ENCODE measurements at places on chromosomes 12 and 14.
A peak's percentile ranks its signal among the peaks of the same experiment; 100 is the strongest.

DNA sequence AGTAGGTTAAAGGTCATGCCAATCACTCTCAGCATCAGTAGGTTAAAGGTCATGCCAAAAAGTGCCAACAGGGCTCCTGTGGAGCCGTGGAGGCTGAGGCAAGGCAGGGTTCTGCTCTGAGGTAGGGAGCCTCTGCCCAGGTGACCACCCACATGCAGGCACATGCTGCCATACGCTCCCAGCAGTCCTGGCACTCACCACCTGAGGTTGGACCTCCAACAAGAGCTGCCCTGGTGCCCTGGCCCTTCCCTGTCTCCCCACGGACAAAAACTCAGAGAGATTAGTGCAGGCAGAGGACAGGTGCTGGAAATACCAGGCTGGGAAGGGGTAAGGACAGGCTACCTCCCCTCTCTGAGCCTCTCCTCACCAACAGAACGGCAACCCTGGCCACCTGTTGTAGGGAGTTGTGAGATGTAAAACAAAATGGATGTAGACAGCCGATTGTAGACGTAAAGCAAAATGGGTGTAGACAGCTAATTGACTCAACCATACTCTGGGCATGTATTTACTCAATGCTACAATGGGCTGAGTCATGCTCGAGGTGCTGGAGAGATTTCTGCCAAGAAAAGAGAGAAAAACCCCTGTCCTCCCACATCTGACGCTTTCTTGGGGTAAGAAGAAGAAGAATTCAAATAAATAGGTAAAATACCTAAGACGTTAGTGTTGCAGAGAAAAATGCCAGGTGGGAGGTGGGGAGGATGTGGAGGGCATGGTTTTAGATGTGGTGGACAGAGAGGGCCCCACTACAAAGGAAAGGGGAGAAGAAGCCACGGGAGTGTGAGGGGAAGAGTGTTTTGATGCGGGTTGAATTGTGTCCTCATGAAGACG lies 32.4 kb downstream of the LTBP2 start:
- no peak for DNase-seq

GRCh38 chr12:105444653-105445102 lies 114.2 kb downstream of the C12orf75 start:
- no peak for DNase-seq

DNA sequence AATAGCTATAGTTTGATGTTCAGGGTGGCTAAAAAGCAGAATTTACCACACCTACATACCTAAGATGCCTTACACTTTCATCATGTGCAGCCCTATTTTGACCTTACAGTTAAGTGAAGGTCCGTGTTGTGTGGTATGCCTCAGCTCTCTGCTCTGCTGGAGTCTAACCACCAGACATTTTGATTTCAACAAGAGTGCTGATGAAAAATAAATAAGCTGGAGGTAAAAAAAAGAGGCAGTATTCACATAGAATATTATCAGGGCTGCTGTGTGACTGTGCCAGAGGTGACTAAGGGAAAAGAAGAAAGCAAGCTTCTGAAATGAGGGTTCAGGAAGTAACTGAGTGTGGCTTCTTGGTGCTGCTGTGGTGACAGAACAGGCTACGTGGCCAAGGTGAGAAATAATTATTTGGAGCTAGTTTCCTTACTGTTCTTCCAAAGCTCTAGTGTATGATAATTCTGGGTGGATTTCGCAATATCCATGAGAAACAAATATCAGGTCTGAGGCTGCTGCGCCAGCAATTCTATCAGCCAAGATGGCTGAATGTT lies 188.8 kb downstream of the STXBP6 start:
- no peak for DNase-seq

DNA sequence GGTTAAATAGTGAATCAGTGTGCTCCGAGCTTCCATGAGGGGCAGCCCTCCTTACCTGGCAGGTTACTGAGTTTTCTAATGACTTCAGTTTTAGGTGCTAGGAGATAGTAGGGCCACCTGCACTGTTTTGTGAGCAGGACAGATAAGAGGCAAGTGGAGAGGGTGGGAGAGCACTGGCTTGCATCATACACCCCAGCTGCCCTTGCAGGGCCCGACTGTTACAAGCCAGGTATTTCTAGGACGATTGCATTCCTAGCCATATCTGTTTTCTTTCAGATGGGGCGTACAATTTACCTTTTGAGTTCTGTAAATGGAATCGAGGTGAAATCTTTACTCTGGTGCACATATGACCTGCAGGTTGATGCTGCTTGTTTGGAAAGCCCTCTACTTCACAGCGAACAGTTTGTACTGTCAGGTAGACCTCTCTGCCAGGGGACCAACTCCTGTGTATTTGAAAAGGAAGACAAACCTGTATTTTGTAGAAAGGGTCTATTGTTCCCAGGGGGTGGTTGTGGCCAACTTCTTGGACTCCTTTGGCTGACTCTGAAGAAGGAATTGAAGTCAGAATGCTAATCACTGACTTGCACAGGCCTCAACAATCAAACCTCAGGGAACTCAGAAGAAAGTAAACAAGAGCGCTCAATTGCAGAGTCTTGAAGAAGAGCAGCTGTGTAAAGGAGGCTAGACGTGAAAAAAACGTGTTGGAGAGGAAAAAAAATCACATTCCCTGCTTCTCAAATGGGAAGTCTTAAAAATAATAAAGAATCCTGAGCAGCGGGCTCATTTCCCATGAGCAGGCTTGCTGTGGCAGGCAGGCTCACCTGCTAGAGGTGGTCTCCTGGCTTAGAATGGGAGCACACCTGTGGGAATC lies 57.3 kb downstream of the ETV6 start:
- DNase-seq = no peak

GRCh38 chr14:28783664-28784063 lies 17.1 kb downstream of the FOXG1 start:
- DNase-seq = no peak

GRCh38 chr14:55153951-55154350 lies 24.9 kb downstream of the LGALS3 start:
- DNase-seq = no peak

DNA sequence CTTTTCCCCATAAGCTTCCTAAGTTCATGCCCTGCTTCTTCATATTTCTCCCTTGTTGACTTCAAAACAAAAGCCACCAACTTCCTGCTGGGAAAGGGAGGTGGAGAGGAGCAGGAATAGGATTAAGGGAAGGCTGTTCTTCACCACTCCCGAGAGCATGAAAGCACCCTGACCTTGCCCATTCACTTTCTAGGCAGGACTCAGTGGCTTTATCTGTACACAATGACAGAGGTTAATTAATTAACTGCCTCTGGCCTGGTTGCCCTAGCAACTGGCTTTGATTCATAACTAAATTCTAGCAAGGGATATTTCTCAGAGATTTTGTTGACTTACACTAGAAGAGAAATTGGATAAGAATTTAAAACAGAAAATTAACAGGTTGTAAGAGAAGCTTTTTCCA lies 396.8 kb downstream of the RPS29 start:
- no peak for DNase-seq

GRCh38 chr14:35543006-35543405 lies 9.0 kb downstream of the INSM2 start:
- DNase-seq = no peak

DNA sequence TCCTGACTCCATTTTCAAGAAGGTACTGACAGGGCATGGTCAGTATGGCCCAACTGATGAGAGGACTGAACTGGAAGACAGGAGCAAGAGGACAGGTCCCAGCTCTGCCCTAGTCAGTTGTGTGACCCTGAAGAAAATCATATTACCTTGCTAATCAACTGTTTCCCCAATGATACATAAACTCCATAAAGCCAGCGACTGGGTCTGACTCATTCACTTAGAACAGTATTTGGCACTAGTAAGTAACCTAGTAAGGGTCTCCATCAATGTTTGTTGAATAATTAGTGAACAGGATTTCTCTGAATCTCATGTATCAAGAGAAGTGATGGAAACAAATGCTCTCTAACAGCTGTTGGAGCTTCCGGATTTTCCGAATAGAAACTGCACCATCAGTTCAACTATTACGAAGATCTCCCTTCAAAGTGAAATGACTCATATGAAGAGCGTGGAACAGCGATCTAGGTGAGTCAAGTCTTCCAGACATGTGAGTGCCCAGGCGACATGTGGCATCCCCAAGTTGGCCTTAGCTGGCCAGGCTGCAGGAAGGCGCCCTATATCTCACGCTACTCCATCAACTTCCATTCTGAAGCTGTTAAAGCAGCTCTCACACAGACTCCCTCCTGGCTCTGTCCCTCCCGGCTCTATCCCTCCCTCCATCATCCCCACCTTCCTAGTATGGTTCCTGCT lies 94.5 kb downstream of the TTC7B start:
- no peak for DNase-seq

- no peak for DNase-seq
Observed at GRCh38 chr14:43360239-43360638, 1146.8 kb downstream of the FSCB start.

GRCh38 chr12:118023301-118023860 lies 6.9 kb downstream of the RFC5 start:
- no peak for DNase-seq

GRCh38 chr14:101174980-101175606 lies 271.6 kb upstream of the RTL1 start:
- DNase-seq = no peak

GRCh38 chr12:130715998-130716968 lies at the start of gene RIMBP2:
Gene RIMBP2 (minus strand): TSS chr12:130716299. CDS start chr12:130479013, 237,286 bp downstream.
- no peak for DNase-seq

DNA sequence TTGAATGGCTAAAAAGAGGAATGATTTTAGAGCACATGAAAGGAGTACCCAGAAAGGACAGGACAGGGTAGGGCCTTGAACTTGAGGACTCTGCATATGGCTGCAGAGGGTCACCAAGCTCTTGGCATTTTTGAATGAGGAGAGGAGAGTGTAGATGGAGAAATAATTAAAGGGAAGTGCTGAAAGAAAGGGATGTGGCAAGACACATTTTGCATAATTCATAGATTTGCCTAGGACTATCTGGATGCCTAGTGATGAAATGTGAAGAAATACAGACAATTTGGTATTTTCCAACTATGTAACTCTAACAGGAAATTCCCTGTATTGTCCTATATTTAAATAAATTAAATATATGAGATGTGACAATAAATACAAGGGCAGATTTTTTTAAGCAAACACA lies 27.5 kb upstream of the MDM1 start:
- DNase-seq = no peak

- DNase-seq = no peak
Observed at GRCh38 chr12:98736352-98737321, 91.5 kb downstream of the APAF1 start.

GRCh38 chr12:120181991-120182631 lies 12.4 kb downstream of the GCN1 start:
- no peak for DNase-seq

GRCh38 chr12:93449277-93449676 lies 7.5 kb upstream of the UBE2N start:
- DNase-seq = no peak

DNA sequence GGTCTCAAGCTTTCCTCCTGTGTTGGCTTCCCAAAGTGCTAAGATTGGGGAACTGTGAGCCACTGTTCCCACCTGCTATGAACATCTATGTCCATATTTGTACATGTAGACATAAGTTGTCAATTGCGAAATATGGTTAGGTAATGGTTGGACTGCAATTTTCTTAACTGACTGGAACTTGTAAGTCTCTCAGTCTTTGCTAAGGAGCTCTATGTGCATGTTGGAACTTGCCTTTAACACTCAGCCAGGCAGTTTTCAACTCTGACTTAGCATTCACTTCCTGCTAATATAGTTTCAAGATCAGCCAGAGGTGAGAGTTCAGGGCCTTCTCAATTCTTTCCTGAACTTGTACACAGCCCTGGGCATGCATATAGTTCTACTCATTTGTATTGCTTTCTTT lies 44.5 kb upstream of the EEA1 start:
- no peak for DNase-seq

DNA sequence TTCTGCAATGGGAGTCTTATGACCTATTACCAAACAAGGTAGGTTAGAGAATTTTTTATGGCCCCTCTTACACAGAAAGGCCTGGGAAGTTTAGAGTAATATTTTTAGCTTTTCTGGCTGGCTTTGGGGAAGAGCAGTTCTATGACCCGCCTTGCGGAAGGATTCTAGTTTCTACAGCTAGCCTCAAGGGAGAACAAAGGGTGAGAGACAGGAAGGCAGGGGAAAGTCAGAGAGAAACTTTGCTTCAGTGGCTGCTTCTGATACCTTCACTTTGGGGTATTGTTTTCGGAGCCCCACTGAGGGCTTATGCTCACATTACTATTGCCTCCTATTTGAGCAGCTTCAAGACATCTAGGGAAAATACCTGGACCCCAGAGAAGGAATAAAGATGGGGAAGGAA lies 80.7 kb upstream of the NUDT4 start:
- DNase-seq = no peak

DNA sequence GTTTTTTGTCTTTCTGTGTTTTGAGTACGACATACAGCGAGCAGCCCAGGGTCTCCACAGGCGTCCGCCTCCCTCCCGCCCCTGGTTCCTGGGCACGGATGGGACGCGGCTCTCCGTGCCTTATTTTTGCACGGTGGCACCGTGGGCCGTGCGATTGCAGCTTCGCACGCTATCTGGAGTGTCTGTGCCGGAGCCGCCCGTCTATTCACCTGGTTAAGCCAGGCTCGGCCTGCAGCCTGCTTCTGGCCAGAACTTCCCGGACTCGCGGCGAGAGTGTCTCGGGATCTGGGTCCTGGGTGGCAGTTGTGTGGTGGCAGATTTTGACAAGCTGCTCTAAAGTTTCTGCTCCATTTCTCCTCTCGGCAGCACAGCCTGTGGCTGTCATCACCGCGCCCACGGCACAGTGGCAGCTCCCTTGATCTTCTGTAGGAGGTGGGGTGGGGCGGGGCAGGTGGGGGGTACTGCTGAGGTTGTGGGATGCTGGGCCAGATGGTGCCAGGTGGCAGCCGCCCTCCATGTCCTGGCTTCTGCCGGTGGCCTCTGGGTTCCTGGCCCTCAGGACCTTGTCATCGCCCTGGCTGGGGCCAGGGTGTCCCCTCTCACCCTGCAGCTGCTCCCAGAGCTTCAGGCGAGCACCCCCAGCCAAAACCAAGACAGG lies 2.9 kb downstream of the MMP17 start:
- DNase-seq = peak; percentile 39

- DNase-seq = no peak
Observed at GRCh38 chr14:76267322-76268046, 108.5 kb upstream of the ESRRB start.

DNA sequence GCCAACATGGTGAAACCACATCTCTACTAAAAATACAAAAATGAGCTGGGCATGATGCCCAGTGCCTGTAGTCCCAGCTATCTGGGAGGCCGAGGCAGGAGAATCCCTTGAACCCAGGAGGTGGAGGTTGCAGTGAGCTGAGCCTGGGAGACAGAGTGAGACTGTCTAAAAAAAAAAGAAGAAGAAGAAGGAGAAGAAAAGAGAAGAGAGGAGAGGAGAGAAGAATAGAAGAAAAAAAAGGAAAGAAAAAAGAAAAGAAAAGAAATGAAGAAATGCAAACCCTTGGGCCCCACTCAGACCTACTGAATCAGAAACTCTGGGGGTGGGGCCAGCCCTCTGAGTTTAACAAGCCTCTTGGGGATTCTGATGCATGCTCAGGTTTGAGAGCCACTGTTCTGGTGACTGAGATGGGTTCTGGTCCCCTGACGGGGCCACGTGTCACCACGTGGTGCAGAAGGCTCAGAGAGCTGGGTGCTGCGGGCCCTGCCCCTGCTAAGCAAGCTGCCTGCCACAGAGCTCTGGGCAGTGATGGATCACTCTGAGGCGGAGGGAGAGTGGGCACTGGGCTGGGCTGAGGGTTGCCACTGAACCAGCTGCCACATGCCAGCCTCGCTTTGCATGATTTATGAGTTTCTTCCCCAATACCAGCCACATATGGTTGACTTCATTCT lies 37.5 kb downstream of the ERH start:
- DNase-seq = no peak
